HFFc6 (cell line): ENCODE measurements at places on chromosomes 11 and 22.

GRCh38 chr11:108713076-108713790 lies 48.4 kb downstream of the DDX10 start:
- DNase-seq: peak; percentile 42

GRCh38 chr22:27776650-27776958 lies 25.0 kb downstream of the MN1 start:
- no peak for DNase-seq

DNA sequence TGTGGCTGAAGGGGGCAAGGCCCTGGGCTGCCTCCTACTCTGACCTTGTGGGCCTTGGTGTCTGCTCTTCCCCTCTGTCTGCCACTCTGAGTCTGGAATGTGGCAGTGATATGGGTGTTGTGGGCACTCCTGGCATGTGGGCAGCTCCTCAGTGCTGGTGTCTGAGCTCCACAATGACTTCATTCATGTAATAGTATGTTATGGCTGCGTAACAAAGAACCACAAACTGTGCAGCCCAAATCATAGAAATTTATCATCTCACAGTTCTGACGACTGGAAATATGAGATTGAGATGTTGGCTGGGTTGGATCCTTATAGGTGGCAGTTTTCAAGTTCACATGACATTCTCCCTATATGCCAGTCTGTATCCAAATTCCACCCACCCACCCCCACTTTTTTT lies 59.1 kb downstream of the BCR start:
- DNase-seq: no peak

- DNase-seq: no peak
These were observed 16.3 kb upstream of the OR56B1 start for GRCh38 chr11:5719703-5720495.

- DNase-seq: no peak
These were observed 14.3 kb downstream of the MOV10L1 start for GRCh38 chr22:50104141-50104544.

DNA sequence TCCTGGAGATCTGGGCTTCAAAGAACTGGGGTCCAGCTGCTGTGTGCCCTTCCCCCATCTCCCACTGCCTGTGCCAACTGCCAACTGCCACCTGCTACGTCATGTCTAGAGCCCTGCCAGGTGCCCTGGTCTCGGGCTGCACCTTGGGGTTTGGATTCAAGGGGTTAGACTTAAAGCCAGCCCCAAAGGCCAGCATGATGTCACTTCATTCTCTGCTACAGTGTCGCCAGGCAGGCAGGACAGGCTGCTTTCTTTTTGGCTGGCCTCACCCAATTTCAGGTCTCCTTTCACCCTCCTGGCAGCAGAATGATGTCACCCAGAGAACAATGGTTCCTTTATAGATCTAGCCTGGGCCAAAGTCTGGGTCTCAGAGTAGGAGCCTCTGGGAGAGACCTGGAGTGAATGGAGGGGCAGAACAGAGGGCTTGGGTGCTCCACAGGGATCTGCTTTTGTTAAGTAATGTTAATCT lies 79.5 kb upstream of the CRYBB3 start:
- no peak for DNase-seq

DNA sequence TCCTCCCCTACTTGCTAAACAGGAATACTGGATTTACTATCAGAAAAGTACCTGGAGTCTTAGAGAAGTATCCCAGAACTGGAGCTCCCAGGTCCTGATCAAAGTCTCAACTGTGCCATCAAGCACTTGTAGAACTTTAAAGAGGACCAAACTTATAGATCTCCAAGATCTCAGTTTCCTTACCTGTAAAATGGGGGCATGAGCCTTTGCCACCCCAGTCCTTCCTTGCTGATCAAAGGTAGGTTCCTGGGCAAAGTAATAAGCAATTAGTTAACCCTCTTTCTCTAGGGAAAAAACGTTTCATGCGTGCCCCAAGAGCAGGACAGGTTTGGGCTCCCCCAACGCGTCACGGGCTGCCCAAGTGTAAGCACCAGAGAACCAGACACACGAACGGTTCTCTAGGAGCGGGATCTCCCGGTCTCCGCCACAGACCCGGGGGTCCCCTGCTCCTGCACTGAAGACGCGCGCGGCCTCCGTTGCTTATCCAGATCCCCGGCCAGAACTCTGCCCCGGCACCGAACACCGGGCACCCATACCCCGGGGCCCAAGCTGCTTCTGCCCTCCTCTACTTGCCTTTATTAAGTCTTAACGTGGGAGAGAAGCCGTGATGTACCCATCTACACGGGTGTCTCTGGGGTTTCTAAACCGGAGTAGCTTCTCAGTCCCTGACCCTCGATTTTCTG lies 505 bp downstream of the ZNF214 start:
- no peak for DNase-seq

DNA sequence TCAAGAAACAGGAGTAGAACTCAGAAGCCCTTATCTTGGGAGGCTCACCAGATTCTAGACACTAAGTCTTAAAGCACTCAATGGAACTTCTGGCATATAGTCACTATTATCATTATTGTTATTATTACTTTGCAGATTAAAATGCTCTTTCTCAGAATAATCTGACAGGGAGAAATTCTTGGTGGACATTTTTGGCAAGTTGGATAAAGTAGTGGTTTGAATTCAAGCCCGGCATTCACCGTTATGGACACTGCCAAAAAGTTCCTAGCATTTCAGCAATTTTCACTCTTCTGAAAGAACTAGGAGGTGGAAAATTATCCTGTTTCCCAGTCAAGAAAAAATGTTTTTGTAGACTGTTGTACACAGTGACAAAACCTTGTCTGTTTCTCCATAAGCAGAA lies 179.6 kb upstream of the ISX start:
- DNase-seq: no peak

DNA sequence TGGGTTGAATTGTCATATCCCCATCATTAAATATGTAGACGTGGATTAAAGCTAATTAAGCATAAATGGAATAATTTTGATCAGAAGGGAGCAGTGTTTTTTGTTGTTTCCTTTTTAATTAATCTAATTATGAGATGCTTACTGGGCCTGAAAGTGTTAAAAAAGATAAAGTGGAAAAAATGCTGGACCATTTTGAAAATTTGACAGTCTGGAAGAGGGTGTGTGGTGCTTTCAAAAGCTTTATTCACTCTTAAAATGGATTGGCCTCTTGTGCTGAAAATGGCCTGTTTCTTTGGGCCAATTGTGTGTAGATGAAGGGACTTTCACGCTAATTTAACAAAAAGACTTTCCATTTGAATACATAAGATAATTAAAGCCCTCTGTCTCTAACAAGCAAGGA lies 1.8 kb downstream of the TNRC6B start:
- no peak for DNase-seq

GRCh38 chr11:65355776-65356393 lies 1.3 kb downstream of the TIGD3 start:
- DNase-seq: peak; percentile 7

GRCh38 chr11:99739464-99740089 lies 718.8 kb downstream of the CNTN5 start:
- DNase-seq: no peak

DNA sequence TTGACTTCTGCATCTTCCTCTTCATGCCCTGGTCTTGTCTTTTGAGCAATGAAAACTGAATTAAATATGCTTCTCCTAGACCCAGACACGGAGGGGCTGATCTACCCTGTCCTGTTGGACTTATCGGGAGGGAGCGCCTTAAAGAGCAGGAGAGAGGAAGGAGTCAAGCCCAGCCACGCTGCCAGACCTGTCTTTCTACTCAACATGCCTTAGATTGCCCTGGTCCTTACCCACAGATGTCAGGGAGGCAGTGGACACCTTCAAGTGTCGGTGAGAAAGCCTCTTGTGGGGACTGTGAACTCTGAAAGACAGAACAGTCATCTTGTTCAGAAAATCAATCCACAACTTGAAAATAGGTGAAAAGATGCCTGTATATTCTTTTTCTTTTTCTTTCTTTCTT lies 61.8 kb downstream of the IRAG1 start:
- no peak for DNase-seq

GRCh38 chr11:12731841-12732336 lies 57.7 kb downstream of the TEAD1 start:
- DNase-seq: peak; percentile 79

GRCh38 chr22:45756558-45756957 lies 84.9 kb downstream of the ATXN10 start:
- no peak for DNase-seq

DNA sequence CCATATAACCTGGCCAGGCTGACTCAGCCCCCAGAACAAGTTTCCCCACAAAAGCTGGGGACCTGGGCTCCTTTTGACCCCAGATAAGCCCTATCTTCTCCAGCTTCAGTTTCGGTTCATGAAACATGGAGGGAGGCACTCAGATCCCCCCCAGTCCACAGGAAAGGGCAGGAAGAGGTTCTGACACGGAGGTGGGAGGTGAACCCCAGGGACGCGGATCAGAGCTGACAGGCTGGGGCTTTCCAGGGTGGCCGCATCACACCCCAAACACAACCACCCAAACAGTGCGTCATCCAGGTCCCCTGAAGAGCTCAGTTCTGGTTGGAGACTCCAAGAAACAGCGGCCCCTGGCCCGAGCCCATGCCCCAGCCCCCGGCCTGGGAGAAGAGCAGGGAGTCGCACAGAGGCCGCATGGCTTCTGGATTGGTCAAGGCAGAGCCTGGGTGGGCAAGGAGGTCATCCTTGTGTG lies 44.3 kb upstream of the A4GALT start:
- DNase-seq: no peak

DNA sequence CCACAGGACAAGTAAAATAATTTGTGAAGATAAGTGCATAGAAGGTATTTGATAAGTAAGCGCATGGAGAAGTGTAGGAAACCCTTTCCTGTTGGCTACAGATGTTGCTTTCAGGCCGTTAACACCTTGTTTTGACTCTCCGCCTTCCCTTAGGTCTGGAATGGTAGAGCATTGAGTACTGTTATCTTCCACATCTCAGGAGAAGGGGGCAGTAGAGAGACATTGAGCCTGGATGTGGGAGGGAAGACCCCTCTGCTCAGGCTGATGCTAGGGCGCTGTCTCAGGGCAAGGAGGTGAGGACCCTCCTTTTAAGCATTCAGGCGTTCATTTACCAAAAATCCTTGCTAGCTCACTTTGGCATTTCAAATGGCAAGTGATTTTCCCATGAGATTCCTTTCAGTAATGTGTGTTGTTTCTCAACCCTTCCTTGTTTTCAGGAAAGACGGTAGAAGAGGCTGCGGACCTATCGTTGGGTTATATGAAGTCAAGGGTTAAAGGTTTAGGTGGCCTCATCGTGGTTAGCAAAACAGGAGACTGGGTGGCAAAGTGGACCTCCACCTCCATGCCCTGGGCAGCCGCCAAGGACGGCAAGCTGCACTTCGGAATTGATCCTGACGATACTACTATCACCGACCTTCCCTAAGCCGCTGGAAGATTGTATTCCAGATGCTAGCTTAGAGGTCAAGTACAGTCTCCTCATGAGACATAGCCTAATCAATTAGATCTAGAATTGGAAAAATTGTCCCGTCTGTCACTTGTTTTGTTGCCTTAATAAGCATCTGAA lies 27.0 kb upstream of the SCGB1A1 start:
- no peak for DNase-seq

DNA sequence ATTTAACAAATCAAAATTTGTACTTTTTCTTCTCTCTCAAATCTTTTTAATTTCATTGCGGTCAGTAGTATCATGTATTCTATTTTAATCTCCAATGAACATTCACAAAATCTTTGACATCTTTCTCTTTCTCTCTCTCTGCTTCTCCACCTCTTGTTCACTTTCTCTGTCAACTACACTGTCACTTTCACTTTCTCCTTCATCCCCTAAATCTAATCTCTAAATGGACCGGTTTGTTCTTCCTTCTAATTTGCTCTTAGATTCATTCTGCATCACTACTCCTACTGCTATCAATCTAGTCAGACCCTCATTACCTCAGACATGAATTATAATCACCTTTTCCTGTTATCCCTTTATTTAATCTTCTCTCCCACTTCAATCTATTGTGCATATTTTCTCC lies 18.6 kb downstream of the CCDC73 start:
- no peak for DNase-seq

- no peak for DNase-seq
These were observed 612.5 kb upstream of the LUZP2 start for GRCh38 chr11:23884341-23884740.

- no peak for DNase-seq
These were observed 8.2 kb downstream of the TPST2 start for GRCh38 chr22:26581633-26582168.

- no peak for DNase-seq
These were observed 20.9 kb upstream of the NNMT start for GRCh38 chr11:114275280-114275679.

DNA sequence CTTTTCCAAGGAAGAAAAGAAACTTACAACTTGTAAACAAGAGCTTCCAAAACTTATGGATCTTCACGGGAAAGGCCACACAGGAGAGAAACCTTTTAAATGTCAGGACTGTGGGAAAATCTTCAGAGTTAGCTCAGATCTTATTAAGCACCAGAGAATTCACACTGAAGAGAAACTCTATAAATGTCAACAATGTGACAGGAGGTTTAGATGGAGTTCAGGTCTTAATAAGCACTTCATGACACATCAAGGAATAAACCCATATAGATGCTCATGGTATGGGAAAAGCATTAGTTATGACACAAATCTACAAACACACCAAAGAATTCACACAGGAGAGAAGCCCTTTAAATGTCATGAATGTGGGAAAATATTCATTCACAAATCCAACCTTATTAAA lies 32.4 kb downstream of the GAB2 start:
- no peak for DNase-seq

DNA sequence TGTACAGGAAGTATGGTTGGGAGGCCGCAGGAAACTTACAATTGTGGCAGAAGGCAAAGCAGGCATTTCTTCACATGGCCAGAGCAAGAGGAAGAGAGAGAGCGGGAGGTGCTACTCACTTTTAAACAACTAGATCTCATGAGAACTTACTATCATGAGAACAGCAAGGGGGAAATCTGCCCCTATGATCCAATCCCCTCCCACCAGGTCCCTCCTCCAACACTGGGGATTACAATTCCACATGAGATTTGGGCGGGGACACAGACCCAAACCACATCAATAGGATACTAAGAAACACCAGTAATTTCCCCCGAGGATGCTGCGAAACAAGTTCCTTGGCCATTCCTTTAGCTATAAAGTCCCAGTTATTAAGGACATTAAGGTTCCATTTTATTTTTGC lies 94.1 kb upstream of the SC5D start:
- no peak for DNase-seq

DNA sequence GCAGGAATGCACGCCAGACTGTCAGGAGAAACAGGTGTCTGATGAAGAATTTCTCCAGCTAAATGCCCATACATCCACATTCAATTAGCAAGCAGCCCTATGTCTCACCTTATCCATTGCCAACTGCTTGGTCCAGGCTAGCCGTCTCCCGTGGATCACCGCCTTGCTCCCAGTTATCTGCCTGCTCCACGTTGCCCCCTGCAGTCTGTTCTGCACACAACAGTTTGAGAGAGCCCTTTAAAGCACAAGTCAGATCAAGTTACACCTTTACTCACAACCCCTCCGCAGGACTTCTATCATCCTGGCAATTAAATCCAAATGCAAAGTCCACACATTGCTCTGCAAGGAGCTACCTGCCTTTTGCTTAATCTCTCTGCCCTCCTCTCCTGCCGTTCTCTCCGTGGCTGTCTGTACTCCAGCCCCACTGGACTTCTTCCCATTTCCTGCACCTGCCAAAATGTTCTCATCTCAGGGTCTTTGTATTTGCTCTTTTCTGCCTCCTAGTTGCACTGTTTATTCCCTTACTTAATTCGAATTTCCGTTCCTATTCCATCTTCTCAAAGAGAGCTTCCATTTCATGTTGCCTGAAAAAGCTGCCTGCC lies 185.3 kb upstream of the LARGE1 start:
- no peak for DNase-seq
